ENCODE measurements at places on chromosomes 5 and 9.

- no peak for DNase-seq
Measured at GRCh38 chr9:81591791-81592190, 97.6 kb downstream of the TLE1 start.

DNA sequence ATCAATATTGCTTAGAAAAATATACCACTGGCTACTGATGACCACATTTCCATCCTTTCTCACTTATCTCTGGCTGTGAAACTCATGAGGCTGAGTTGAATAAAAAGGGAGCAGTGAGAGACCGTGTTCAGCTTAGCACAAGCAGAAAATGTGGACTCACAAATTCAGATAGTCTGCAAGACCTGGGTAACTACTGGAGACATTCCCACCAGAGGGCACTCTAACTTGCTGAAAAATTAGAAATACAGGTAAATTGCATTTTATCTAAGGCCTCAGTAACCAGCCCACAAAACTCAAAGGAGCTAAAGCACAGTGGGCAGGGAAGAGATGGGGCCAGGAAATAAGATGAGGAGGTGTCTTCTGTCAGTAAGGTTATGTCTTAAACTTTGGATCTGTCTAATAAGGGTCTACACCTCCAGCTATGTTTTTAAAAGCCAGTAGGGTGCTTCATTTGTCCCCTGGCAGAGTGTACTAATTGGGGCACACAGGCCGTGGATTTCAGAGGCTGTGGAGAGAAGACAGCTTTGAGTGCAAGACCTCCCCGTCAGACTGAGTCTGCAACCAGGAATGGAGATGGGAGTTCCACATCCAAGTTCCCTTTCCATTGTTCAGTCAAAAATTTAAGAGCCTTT is 8.7 kb upstream of the NDUFB6 start:
- DNase-seq, result peak; percentile 39

DNA sequence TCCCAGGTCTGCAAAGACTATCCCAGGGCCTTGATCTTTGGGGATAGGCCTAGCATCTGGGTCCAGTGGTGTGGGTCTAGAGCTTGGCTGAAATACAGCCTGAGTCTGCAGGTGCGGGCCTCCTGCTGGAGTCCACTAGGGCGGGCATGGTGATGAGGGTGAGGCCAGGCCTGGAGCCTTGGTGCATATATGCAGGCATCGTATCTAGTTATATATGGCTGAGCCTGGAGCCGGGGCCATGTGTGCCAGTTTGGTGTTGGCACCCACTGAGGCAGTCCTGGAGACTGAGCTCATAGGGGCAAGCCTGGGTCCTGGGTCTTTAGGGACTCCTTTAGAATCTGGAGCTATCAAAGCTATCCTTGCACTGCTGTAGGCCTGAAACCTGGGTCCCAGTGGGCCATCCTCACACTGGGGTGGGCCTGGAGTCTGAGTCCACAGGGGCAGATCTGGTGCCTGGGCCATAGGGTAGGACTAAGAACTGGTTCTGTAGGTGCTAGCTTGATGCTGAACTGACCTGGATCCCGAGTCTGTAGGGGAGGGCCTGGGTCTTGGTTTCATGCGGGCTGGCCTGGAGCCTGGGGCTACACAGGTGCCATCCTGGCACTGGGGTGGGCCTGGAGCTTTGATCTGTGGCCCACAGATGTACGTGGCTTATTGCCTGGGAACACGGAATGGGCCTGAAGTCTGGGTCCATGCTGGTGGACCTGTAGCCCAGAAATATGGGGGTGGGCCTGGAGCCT is 346.5 kb upstream of the MEF2C start:
- DNase-seq, result no peak

DNA sequence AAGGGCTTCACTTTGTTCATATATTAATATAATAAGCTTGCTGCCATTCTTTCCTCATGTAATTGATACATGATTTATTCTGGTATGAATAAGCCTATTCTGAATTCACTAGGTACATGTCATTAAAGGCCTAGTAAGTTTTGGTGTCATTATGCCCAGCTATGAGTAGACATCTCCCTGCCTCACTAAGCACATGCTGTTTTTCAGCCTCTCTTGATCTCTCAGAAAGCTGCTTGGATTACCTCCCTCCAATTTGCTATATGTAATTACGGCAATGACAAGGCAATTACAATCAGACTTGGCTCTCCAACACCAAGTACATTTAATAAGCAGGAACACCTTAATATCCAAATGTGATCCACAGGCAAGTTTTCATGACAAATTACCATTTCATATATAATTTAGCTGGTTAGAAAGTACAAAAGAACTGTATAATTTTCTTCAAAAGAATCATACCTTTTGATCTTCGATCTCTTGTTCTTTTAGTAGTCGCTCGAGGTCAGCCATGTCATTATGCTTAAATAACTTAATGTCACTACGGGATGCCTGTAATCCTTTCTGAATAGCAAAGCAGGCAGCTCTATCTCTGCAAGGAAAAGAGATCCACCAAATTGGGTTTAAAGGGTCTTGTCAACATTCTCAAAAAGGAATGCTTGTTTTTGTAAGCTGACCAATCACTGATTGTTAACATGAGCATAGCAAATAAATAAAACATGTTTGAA is 56.3 kb downstream of the SPTLC1 start:
- no peak for DNase-seq

- DNase-seq, result no peak
Measured at GRCh38 chr5:112555197-112555596, 136.1 kb upstream of the EPB41L4A start.

DNA sequence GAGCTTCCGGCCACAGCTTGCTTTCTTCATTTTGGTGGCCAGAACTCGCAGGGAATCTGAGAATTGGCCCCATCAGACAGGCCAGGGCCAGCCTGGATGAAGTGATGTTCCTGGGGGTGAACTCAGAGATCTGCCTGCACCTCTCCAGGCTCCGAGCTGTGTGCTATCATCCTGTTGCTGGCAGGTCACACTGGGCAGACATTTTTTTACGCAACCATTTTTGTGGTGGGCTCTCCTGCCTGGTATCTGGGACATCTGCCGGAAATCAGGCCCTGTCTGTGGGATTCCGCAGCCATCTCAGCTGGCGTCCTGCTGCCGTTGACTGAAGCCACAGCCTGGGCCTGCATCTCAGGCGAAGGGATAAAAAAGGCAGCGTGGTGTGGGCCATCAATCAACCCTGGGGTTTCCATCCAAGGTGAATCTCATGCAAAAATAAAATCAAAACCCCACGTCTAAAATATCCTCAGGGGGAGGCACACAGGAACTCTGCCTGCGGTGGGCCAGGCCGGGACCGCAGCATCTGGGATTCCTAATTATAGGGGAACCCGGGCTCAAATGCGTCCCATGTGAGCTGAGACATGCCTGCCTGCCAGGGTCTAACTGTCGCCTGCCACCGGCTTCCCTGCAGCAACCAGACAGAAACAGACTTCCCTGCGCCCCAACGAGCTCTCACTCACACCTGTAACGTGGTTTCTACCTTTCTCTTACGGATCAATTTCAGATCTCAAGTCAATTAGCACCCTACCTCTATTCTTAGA is 174.3 kb downstream of the SYK start:
- no peak for DNase-seq

GRCh38 chr5:75734913-75735789 is 17.9 kb upstream of the POC5 start:
- DNase-seq, result peak; percentile 45

DNA sequence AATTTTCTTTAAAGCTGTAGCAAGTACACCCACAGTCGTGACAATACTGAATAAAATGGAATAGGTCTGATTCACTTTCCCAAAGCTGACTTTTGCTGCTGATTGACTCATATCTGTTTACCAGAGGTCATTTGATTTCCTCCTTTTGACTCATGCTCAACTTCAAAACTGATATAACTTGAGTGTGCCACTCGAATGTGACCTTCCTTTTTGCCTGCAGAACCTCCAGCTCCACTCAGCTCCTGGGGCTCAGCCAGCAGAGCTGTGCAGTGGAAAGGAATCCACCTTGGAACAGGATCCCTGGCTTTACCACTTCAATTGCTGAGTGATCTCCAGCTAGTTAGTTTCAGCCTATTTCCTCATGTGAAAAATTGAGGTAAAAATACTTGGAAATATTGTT is 84.1 kb downstream of the FEM1C start:
- peak; percentile 38 for DNase-seq

- DNase-seq, result no peak
Measured at GRCh38 chr9:72128526-72128925, 20.7 kb upstream of the GDA start.

DNA sequence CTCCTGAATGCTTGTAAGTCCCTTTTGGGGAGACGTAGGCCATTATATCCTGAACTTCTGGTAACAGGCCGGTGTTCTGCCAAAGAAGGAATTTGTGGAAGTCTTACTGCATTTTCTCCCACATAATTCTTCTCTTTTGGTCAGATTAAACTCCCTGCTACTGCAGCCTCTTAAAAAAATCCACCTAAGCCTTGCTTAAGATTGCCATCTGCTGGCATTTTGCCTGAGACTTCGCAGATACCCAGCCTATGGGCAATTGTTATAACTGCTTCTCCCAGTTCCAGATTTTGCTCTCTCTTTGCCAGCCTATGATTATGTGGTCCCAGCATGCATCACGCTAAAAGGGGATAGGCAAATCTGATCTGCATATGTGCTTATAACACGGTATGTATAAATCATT is 391.6 kb upstream of the CHD1 start:
- no peak for DNase-seq

DNA sequence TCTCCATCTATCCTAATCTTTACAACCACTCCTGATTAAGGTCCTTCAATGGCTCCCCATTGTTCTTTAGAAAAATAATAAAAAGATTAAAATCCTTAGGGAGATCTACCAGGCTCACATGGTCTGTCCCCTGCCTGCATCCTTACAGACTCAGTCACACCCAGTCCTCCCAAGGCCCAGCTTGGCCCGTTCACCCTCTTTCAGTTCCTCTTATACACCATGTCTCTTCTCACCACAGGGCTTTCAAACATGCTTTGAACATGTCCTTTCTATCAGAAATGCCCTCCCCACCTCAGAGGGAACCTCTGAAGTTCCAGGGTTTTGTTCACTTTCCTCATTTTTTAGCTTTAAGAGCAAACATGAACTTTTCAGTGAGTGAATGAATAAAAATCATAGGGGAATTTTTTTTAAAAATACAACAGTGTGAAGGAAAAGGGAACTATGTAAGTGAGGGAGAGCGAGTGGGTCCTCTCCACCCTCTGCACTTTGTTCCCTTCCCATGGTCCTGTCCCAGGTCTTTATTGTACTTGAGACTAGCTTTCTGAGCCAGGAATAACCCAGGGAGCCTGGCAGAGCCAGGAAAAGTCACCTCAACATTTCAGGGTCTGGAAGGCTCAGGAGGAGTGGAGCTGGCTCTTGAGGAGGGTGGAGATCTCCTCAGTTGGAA is 55.3 kb downstream of the TRPC7 start:
- DNase-seq, result no peak

GRCh38 chr5:9474219-9475002 is 71.5 kb downstream of the SEMA5A start:
- DNase-seq, result no peak

DNA sequence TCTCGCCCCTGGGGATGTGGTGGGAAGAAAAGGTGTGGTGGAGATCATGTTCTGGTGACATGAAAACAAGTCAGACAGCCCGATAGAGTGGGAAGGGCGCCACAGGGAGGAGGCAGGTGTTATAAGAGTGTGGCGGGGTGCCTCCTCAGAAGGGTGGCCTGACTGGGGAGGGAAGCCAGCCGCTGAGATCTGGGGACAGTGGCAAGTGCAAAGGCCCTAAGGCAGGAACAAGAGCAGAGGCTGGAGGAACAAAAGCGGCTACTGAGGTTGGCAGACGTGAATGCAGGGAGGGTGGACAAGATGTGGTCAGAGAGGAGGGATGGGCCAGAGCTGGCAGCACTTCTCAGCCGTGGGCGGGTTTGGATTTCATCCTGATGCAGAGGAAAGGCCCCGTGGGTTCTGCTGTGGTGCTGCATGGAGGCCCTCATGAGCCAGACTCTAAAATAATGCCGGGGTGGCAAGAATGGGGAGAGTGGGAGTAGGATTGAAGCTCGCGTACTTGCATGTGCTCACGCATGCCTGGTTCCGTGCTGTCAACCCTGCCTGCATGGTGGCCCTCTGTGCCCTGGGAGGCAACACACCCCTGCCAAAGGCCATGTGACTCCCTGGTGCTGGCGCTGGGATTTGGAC is 89.2 kb downstream of the MVB12B start:
- DNase-seq, result no peak

GRCh38 chr9:4661611-4662010 is 483 bp upstream of the PLPP6 start:
- no peak for DNase-seq

DNA sequence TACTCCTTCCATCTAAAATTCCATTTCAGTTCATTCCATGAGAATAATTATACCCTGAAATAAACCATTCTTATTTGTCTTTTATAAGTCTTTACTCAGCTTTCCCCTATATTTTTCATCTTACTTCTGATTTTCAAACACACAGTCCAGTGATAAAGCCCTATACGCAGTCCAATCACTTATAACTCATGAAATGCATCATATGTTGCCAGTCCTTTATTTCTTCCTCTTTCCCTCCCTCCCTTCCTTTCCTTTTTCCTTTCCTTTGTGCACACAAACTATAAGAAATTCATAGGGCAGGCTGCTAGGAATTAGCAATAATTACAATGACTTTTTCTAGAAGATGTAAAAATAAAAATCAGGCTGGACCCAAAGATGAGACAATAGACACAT is 58.8 kb upstream of the RPS23 start:
- no peak for DNase-seq

Measured in activated CD4-positive, alpha-beta T cell treated with anti-CD3 and anti-CD28 coated beads for 36 hours (primary cell).